Right atrium auricular region (tissue), 2 donors: ENCODE measurements at places on chromosomes 6 and 20.

DNA sequence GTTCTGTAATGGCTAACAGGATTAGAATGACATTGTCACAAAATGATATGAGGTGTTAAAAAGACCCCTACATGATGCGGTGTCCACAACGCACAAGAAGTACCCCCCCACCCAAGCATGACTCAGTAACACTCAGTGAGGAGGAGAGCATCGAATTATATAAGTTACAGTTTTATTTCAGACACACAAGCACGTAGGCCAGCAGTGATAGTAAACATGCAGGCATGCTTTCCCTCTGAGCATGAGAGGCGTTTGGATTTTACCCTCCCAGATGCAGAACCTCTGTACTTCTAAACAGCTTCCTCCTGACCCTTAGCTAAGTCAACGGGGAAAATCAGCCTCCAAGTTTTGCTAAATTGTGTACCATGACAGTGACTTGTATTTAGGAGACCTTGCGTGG is 23.9 kb downstream of the GNAS start:
- H3K36me3 ChIP-seq = no peaks in the 10 kb centered on the region
- H3K4me1 ChIP-seq = no peaks in the 10 kb centered on the region
- H3K27ac ChIP-seq = no peak overlapping the region
- H3K4me3 ChIP-seq = no peak overlapping the region

DNA sequence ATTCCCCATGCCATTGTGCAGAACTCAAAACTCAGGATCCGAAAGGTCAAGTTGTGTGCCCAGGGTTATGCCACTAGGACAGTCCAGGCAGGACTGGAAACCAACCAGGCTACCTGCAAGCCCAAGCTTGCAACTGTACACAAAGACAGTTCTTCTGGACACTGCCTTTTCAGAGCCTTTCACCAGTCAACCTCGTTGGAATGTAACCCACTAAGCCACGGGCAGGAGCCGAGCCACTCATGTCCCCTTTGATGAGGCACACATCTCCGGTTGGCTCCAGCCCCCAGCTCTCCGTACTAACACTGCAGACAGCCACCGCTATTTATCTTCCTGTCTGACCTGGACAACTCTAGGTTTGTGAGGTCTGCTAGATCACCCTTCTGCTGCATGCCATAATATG is 62.5 kb downstream of the BMP7 start:
- no peak overlapping the region for H3K4me3 ChIP-seq
- DNase-seq = no peak
- no peaks in the 10 kb centered on the region for H3K27me3 ChIP-seq

- no peaks in the 10 kb centered on the region for H3K27me3 ChIP-seq
- H3K4me1 ChIP-seq = no peaks in the 10 kb centered on the region
- no peak overlapping the region for H3K27ac ChIP-seq
- no peak for DNase-seq
Measured at GRCh38 chr6:34179106-34179720, 33.3 kb upstream of the GRM4 start.

GRCh38 chr6:135592276-135592675 is 94.7 kb upstream of the AHI1 start:
- H3K4me1 ChIP-seq = no peaks in the 10 kb centered on the region
- no peak overlapping the region for H3K4me3 ChIP-seq
- no peaks in the 10 kb centered on the region for H3K36me3 ChIP-seq
- no peak overlapping the region for H3K27ac ChIP-seq

DNA sequence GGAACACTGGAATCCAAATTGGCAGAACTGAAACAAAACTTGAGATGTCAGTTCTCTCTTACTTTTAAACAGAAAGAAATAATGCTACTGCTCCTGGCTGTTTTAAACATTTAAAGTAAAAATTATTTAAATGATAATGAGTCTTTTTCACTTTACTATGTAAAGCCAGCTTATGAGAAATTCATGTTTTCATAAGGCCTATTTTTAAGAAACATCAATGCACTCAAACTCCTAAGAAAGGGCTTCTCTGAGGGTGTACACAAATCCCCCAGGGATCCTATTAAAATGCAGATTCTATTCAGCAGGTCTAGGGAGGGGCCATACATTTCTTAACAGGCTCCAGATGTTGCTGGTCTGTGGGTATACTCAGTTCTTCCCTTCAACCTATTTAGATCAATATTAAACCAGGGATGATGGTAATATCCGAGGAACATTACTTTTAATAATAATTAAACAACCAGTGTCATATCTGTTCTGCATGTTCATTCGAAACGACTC is 2.3 kb downstream of the FERMT1 start:
- no peak overlapping the region for H3K27ac ChIP-seq
- DNase-seq = no peak
- no peaks in the 10 kb centered on the region for H3K27me3 ChIP-seq
- H3K4me1 ChIP-seq = no peaks in the 10 kb centered on the region
- H3K4me3 ChIP-seq = no peak overlapping the region

DNA sequence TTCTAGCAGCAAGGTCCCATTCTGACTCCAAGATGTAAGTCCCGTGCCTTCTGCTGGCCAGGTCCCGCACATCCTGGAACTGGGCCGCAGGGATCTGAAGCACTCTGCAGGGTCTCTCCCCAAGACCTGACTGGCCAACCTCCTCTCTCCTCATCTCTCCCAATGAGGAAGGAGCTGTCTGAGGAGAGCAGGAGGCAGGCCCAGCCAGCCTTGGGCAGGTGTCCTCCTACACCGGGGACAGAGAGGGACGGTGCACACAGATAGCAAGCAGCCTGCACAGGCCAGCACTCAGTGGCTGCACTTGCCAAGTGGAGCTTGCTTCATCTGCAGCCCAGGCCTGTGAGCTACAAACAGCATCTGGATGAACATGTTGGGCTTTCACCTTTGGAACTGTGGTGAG is 76.8 kb upstream of the CD93 start:
- peaks cover 50% of the 10 kb centered on the region for H3K4me1 ChIP-seq
- no peaks in the 10 kb centered on the region for H3K36me3 ChIP-seq
- peak overlapping the region; percentile 32 for H3K27ac ChIP-seq

GRCh38 chr20:46520976-46521579 is 7.7 kb upstream of the ZNF334 start:
- no peaks in the 10 kb centered on the region for H3K4me1 ChIP-seq
- H3K27ac ChIP-seq = no peak overlapping the region
- DNase-seq = no peak
- H3K27me3 ChIP-seq = no peaks in the 10 kb centered on the region
- H3K36me3 ChIP-seq = no peaks in the 10 kb centered on the region

- no peaks in the 10 kb centered on the region for H3K27me3 ChIP-seq
- no peak overlapping the region for H3K4me3 ChIP-seq
- no peak overlapping the region for H3K27ac ChIP-seq
- no peak for DNase-seq
Measured at GRCh38 chr20:6104493-6105188, 18.2 kb downstream of the FERMT1 start.

DNA sequence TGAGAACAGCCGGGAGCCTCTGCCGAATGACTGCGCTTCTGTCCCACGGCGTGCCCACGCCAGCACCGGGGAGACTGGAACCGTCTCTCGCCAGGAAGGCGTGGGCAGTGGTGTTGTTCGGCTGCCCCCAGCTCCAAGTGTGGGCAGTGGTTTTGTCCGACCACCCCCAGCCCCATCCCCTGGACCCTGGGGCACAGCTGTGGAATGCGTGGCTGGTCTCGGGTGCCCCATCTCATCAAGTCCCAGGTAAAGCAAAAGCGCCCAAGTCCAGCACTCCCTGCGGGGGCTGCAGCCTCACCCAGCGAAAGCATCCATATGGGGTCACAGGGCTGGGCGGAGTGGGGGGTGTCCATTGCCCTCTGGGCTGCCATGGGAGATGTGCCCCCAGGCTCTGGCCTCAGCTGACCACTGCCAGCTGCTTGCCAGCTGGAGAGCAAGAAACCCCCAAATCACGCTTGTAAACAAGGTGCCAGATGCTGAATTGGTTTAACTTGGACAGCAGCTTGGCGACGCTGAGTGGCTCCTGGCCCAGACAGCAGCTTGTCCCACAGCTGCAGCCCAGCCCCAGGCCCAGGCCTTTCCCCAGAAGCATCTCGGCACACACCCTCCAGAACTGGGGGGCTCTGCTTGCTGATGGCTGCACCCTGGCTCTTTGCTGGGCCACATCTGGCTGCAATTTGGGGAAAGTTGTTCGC is 4.5 kb downstream of the CABLES2 start:
- H3K36me3 ChIP-seq = no peaks in the 10 kb centered on the region
- no peak for DNase-seq
- no peak overlapping the region for H3K27ac ChIP-seq
- no peaks in the 10 kb centered on the region for H3K4me1 ChIP-seq

DNA sequence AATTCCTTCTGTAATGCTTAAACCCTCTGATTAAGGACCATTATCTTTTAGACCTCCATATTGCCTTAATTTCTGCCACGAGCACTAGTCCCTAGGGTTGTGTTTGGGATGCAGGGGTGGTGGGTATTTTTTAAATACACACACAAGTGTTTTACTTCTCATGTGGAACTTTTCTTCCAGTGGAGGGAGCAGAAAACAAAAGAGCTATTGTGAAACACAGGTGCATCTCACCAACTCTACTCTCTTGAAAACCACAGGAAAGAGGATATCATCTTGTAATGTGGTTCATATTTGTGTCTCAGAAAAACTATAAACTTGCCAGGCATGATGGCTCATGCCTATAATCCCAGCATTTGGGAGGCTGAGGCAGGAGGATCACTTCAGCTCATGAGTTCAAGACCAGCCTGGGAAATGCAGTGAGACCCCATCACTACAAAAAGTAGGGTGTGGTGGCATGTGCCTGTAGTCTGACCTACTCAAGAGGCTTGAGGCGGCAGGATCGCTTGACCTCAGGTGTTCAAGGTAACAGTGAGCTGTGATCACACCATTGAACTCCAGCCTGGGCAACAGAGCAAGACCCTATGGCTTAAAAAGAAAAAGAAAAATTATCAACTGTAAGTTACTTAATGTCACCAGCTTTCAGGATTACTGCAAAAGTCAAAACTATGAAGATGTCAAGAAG is 37.3 kb downstream of the MRS2 start:
- H3K27ac ChIP-seq = no peak overlapping the region
- no peak overlapping the region for H3K4me3 ChIP-seq
- H3K27me3 ChIP-seq = no peaks in the 10 kb centered on the region
- H3K4me1 ChIP-seq = no peaks in the 10 kb centered on the region
- DNase-seq = no peak

- peak; percentile 73 for DNase-seq
- H3K4me1 ChIP-seq = peaks cover 4% of the 10 kb centered on the region
- H3K36me3 ChIP-seq = no peaks in the 10 kb centered on the region
- H3K27ac ChIP-seq = no peak overlapping the region
- H3K4me3 ChIP-seq = no peak overlapping the region
Measured at GRCh38 chr6:11323666-11324452, 91.4 kb upstream of the NEDD9 start.

DNA sequence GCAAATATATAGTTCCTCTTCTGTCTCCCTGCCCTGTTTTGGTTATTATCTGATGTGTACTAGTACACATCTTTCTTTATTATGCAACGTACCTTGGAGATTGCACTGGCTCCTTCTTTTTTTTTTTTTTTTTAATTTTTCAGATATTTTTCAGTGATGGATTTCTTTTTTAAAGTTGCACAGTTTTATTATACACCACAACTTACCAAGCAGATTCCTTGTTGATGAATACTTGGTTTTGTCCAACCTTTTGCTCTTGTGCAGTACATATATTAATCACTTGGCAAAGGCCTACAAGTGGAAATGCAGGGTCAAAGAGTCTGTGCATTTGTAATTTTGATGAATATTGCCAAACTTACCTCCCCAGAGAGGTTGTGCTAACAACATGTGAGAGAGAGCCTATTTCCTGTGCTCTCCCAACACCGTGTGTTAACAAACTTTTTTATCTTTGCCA is 50.1 kb upstream of the RNF24 start:
- DNase-seq = no peak
- H3K4me3 ChIP-seq = no peak overlapping the region
- peak overlapping the region; percentile 77 for H3K27ac ChIP-seq
- H3K36me3 ChIP-seq = no peaks in the 10 kb centered on the region
- no peaks in the 10 kb centered on the region for H3K4me1 ChIP-seq
- no peaks in the 10 kb centered on the region for H3K27me3 ChIP-seq

DNA sequence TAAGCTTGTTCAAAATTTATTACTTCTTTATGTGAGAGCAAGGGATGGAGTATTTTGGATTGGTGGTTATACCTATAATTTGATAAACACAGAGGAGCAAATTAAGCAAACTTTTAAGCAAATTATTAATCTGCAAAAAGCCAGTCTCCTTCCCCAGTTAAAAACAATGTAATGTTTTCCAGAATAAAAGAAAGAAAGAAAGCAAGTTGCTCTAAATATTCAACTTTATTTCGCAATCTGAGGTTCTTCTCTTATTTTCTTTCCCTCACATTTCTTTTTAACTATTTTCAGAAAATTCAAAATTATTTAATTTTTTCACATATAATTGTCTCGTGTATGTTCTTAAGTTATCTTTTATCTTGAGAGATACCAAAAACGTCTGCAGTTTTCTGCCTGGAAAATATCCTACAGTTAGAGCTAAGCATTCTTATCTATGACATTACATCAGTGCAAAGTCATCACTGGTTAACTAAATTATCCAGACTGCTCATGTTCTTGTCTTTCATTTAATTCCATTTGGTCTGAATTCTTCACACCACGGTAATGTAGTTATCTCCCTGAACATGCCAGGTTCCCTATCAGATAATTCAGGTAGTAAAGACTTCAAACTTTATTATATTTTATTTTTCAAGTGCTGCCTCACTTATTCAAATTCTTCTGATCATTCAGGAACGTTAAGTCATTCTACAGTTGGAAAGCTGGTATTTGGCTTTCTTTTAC is 3.3 kb upstream of the CNKSR3 start:
- no peak overlapping the region for H3K4me3 ChIP-seq
- H3K4me1 ChIP-seq = no peaks in the 10 kb centered on the region
- H3K36me3 ChIP-seq = no peaks in the 10 kb centered on the region
- no peak for DNase-seq
- no peaks in the 10 kb centered on the region for H3K27me3 ChIP-seq
- no peak overlapping the region for H3K27ac ChIP-seq

- H3K27me3 ChIP-seq = no peaks in the 10 kb centered on the region
- H3K4me3 ChIP-seq = no peak overlapping the region
- no peak for DNase-seq
- no peaks in the 10 kb centered on the region for H3K4me1 ChIP-seq
- H3K27ac ChIP-seq = no peak overlapping the region
Measured at GRCh38 chr20:21046413-21047070, 59.6 kb downstream of the LINC00237 start.

DNA sequence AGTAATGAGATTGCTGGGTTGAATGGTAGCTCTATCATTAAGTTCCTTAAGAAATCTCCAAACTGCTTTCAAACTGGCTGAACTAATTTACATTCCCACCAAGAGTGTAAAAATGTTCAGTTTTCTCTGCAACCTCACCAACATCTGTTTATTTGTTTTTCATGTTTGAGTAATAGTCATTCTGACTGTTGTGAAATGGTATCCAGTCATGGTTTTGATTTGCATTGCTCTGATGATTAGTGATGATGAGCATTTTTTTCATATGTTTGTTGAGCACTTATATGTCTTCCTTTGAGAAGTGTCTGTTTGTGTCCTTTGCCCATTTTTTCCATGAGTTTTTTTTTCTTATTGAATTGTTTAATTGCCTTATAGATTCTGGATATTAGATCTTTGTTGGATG is 24.9 kb downstream of the DEFB125 start:
- H3K4me1 ChIP-seq = no peaks in the 10 kb centered on the region
- no peaks in the 10 kb centered on the region for H3K27me3 ChIP-seq
- no peaks in the 10 kb centered on the region for H3K36me3 ChIP-seq
- no peak for DNase-seq
